ENCODE measurements at places on chromosomes 7 and 10. TPM values are rescaled to one million over a fixed set of nuclear protein-coding genes. Genes with fewer than 3 reads are reported as not detected.

The AGMO gene
- not detected for total RNA-seq

The SCART1 gene
- 1.6 TPM for total RNA-seq

The PIP gene
- total RNA-seq, result not detected

The NANOS1 gene
- total RNA-seq, result 7.1 TPM

The RBP4 gene
- 10.3 TPM for total RNA-seq

The ADRA2A gene
- 53.5 TPM for total RNA-seq

The CCDC3 gene
- total RNA-seq, result 2.2 TPM

The TUBAL3 gene
- 0.40 TPM for total RNA-seq

The UTF1 gene
- total RNA-seq, result not detected

The CYP26C1 gene
- not detected for total RNA-seq

DNA sequence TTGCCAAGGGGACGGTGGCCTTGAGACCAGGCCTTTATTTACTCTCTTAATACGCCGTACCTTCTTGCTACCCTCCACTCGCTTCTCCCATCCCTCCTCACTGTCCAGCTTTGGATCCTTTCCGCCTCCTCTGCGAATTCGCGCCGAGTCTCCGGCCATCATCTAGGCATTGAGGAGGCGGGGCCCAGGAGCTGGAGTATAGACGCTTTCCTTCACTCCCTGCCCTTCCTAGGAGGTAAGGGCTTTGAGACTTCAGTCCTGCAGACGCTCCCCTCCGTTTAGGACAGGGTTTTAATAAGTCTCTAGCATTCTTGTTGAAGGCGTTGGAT is 538 bp downstream of the TFAM start:
- DNase-seq, result peak; percentile 42

DNA sequence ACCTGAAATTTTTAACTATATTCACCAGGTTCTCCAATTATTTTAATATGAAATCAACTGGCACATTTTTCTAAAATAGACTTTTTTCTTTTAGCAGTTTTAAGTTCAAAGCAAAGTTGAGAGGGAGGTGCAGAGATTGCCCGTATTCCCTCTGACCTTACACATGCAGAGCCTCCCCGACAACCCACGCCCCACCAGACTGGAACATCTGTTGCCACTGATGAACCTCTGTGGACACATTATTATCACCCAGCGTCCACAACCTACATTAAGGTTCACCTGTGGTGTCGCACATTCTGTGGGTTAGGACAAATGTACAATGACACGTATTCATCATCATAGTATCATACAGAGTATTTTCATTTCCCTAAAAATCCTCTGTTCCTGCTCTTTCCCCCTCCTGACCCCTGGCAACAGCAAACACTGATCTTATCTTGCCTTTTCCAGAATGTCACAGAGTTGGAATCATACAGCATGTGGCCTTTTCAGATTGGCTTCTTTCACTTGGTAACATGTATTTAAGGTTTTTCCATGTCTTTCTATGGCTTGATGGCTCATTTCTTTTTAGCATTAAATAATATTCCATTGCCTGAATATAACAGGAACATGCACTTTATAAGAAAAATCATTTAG is 37.1 kb downstream of the COBL start:
- DNase-seq, result no peak

DNA sequence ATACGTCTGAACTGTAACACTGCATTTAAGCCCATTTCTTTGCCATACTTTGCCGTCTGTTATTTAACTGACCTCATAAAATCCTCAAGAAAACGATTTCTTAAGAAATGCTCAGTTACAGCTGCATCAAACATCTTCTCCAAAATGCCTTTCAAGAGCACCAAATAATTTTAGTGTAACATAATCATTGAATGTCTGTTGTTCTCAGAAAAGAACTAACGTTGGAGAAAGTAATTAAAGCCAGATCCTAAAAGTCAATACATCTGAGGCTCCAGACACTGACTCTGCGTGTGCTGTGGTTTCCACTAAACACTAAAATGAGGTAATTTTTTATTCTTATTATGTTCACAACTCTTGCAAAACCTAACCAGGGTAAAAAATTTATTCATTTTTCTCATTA is 63.7 kb upstream of the LRRC17 start:
- DNase-seq, result no peak

DNA sequence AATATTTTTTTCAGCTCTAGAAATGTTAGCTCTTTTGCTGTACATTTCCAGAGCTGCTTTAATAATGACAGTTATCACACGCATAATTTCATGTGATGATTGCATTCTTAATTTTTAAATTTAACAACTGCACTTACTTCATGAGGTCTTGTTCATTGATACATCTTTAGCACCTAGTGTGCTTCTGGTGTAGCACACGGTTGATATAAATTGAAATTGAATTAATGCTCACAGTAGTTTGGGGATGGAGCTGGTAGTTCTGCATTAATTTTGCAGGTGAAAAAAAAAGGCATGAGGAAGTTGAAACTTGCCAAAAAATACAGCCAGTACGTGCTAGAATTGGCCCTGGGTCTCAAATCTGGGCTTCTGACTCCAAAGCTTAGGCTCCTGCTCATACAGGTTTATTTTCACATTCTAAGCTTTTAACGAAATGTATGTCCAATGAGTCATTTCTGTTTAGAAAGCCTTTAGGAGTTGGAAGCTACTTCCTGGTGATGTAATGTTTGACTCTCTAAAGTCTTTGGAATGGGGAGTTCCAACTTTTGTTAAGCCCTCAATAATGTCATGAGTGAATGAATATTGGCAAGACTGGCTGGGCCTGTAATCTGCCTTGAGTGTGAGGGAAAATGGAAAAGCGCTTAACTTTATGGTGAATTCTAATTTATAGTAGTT is 62.5 kb downstream of the DAGLB start:
- DNase-seq, result no peak

- no peak for DNase-seq
These were observed 65.9 kb upstream of the ADAM12 start for GRCh38 chr10:126454045-126454751.

DNA sequence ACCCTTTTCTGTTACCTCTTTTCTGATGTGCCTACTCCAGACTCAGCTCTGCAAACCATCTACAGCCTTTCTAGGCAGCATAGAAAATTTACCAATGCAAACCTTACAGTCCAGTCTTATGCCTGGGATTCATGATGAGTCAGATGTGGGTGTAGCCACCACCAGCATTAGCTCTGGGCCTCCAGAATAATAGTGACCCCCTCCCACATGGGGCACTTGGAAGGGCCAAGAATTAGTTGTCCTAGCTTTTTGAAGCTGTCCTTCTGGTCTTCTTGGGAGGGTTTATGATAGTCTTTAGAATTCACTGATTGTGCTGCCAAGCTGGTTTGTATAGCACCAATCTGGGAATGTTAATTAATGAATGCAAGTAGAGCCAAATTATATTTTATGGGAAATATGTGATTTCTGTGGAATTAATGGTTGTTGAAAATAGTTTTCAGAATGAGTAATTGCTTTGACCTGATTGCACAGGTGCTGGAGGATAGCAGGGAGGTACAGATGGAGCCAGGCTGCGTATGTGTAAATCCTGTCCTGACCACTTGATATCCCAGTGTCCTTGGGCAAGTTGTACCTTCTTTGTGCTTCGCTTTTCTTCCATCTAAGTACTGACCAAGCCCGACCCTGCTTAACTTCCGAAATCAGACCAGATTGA is 94.8 kb downstream of the CPED1 start:
- no peak for DNase-seq

GRCh38 chr7:116271963-116272886 is 61.9 kb downstream of the TES start:
- DNase-seq, result peak; percentile 21

- DNase-seq, result no peak
These were observed 14.7 kb upstream of the NODAL start for GRCh38 chr10:70456164-70456563.

GRCh38 chr10:69741252-69741651 is 60.5 kb upstream of the COL13A1 start:
- DNase-seq, result no peak

- no peak for DNase-seq
These were observed 61.3 kb upstream of the INSIG1 start for GRCh38 chr7:155236386-155236785.

- no peak for DNase-seq
These were observed 944 bp downstream of the AVL9 start for GRCh38 chr7:32496052-32496813.

GRCh38 chr7:144835155-144835611 is 670 bp downstream of the TPK1 start:
- DNase-seq, result peak; percentile 63

- DNase-seq, result no peak
These were observed 76.3 kb upstream of the CUX1 start for GRCh38 chr7:101740981-101741725.

DNA sequence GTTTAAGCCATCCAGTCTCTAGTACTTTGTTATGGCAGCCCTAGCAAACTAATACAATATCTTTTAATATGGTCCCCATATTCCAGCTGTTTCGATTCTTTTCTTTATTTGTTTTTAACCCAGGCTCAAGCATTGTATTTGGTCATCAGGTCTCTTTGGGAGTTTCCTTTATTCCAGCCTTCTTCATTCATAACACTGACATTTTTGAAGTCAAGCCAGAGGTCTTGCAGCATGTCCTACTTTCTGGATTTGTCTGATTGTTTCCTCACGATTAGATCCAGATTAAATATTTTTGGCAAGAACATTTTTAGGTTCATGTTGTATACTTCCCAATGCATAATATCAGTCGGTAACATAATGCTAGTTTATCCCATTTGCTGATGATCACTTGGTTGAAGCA is 11.8 kb downstream of the SLC25A13 start:
- DNase-seq, result no peak

DNA sequence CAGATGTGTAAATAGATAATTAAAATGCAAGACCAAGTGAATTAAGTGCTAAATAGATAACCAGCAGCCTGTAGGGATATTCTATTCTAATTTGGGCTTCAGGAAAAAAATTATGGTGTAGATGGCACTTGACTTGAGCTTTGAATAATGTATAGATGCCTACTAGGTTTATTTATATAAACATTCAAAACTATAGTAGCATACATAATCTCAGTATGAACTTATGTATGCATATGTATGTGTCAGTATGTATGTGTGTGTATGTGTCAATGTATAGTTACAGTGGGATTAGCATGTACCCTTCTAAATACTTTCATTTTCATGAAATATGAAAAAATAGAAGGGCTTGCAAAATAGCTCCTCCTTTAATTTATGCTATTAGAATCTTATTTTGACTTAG is 207.3 kb upstream of the PPP1R3A start:
- no peak for DNase-seq

- DNase-seq, result no peak
These were observed 4.5 kb downstream of the GLCCI1 start for GRCh38 chr7:7972922-7973594.

DNA sequence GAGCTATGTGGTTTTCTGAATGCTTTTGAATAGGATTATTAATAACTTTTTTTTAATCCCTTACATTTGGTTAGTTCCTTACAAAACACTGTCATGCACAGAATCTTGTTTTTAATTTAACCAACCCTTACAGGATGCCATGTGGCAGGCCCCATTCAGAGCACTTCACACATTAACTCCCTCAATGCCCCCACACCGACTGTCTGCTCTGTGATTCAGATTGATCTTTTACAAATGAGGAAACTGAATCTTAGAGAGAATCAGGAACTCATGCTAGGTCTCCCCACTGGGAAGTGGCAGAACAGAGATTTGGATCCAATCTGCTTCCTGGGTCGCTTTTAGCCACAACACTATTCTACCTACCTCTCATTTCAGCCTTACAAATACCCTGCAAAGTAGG is 195.8 kb upstream of the NPVF start:
- no peak for DNase-seq

GRCh38 chr7:103989785-103990767 is 618 bp upstream of the RELN start:
- DNase-seq, result no peak

DNA sequence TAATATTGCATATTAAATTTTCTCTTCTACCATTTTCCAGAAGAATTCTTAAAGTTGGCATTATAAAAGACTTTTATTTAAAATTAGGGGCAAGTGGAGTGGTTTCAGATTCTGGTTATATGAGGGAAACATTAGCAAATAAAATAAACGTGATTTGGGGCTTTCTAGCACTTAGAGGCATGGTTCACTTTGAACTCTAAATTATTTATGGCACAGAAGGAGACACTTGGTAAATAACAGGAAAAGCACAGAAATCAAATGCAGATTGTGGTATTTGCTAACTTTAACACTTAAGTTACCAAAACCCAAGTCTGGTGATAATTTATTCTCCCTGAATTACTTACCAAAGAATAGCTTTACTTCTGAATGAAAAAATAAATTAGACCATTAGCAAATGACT is 134.5 kb upstream of the ETV1 start:
- DNase-seq, result no peak

GRCh38 chr7:47314248-47314647 is 267.7 kb downstream of the TNS3 start:
- DNase-seq, result no peak

DNA sequence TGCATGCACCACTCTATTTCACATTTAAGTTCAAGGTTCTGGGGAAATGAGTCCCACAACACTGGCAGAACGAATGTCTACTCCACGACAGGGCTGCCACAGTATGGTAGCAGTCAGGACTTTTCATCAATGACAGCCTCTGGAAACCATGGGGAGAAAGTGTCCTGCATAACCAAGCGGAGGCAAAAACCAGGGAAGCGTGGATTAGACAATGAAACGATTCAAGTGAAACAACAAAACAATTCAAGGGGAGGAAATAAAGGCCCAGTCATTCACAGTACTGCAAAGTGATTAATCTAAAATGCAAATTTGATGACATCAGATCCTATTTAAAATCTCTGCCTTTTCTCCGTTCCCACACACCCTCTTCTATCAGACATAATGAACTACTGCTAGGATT is 168.2 kb downstream of the DPY19L1 start:
- no peak for DNase-seq

DNA sequence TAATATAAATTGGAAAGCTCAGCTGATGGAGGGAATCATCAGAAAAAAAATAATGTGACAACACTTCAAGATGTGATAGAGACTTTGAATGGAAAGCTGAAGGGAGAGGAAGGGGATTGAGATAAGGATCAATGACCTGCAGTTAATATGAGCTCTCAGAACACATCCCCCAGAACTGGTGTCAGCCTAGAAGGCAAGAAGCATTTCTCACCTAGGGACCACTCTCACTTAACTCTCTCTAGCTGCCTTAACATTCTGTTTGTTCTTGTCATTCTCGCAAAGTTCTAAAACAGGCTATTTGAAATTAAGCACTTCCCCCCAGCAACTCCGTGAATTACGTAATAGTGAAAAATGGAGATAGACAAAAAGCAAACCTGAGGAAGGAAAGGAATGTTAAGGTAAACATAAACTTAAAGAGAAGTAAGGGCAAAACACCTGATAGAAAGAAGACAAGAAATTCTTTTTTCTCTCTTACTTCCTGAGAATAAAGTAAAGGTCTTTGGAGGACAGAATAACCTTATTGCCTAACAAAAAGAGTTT is 1.2 kb upstream of the MPP7 start:
- DNase-seq, result no peak

Data from transverse colon (tissue), 4 donors.